ENCODE measurements at places on chromosomes 16 and 17.

DNA sequence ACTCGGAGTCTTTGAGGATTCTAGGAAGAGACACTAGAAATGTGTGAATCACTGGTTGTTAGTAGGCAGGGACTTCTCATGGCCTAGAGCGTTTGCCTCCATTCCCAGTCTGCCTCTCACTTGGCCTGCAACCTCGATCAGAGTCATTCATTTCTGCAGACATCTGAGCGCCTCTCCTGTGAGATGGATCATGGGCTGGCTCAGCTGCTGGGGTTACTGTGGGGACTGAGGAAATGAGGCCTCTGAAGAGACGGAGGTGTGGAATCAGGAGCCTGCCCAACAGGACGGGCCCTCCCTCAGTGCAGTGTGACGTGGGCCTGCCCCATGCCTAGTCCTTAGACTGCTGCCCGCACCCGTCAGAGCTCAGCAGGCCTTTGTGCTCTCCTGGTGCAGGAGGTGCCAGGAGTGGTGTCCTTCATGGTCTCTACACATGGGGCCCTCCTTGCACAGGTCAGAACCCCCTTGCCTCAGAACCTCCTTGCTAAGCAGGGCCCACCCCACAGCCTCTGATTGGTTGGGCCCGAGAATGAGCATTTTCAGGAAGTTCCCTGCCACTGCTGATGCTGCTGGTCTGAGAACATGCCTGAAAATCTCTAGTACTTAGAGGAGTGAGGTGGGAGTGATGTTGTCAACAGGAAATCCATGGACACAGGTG lies 99.4 kb downstream of the NPIPB11 start:
- DNase-seq, result no peak

GRCh38 chr16:619476-620100 lies 11.2 kb upstream of the WFIKKN1 start:
- DNase-seq, result no peak

DNA sequence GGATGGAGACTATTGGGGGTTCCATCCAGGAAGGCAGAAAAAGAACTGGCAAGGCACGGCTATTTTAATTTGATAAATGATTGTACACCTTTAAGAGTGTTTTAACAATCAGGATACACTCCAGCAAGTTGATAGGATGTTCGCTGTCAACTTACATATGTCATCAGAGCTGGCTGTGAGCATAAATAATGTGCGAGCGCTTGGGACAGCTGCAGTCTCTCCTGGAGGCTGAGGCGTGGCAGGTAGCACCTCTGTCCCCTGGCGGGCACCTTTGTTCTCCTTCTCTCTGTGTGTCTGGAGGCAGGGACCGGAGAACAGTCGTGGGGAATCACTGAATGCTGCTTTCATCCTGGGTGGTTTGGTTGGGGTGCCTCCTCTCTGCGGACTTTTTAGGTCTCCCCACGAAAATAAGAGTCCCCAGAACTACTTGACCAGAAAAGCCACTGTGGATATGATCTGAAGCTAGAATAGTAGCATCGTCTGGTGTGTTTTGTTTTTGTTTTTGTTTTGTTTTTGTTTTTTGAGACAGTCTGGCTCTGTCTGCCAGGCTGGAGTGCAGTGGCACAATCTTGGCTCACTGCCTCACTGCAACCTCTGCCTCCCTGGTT lies 9.4 kb downstream of the BAHCC1 start:
- peak; percentile 66 for DNase-seq

GRCh38 chr17:73890831-73891405 lies 246.7 kb upstream of the SDK2 start:
- DNase-seq, result no peak

- DNase-seq, result no peak
Observed at GRCh38 chr17:64679710-64680216, 17.7 kb upstream of the SMURF2 start.

DNA sequence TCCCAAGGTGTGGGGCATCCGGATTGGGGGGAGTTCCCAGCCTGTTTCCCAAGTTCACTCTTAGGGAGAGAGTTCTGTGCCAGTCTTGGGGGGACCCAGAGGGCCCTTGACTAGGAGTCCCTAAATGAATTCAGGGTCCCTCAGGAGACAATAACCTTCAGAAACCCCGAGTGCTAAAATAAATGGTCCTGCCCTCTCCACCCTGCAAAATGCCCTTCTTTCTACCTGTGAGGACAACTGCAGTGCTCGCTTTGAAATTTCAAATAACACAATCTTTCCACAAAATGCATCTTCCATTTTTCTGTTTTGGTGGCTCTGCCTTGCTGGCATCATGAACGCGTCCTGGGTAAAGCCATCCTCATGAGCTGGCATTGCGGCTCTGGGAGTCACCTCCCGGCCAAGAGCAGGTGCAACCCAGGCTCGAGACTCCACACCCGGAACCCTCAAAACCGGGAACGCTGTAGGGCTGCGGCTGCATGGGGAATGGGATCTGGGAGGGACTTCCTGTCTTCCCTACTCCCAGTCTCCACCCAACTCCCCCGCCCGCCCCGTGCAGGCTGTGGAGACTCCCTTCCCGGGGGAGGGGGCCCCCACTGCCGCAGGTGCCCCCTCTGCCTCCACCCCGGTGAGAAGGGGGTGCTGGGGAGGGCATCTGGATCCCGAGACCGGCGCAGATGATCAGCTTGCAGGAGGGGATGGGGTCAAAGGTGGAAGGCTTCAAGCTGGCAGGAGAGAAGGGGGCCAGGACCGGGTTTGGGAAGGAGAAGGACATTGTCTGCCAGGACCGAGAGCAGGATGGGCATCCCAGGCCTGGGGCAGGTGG lies at the start of gene ZNF205:
Gene ZNF205, plus strand, starts transcription at position 529 of the 823 bp plus-strand sequence. CDS start 845 bp downstream, outside the sequence.
- peak; percentile 78 for DNase-seq

GRCh38 chr17:75475851-75476250 lies 19.4 kb downstream of the TMEM94 start:
- DNase-seq, result peak; percentile 62

DNA sequence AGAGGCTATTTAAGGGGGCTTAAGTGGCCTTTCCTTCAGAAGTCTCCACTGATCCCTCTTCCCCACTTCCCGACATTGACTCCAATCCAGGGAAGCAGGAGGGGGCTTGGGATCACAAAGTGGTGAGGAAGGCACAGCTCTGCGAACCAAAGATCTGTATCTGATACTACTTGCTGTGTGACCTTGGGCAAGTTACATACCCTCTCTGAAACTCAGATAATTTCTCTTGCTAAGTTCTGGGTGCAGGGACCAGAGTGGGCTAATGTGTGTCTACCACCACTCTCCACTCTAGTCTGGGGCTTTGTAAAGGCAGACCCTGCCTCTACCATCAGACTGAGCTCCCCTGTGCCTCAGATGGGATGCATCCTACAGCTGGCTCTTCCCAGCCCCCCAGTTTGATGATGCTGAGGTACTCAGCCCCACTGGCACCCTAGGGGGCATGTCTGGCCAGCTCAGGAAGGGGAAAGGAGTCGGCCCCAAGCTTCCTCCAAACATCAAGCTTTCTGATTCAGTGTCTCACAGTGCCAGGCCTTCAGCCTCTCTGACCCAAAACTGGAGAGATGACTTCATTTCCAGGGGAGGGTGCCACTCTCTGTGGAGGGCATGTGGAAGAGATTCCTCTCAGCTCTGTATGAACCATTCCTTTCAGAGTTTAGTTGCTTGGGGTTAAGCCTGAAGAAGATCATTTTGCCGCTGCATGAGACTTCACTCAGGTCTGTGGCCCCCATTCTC lies 10.9 kb downstream of the DLX4 start:
- DNase-seq, result no peak

DNA sequence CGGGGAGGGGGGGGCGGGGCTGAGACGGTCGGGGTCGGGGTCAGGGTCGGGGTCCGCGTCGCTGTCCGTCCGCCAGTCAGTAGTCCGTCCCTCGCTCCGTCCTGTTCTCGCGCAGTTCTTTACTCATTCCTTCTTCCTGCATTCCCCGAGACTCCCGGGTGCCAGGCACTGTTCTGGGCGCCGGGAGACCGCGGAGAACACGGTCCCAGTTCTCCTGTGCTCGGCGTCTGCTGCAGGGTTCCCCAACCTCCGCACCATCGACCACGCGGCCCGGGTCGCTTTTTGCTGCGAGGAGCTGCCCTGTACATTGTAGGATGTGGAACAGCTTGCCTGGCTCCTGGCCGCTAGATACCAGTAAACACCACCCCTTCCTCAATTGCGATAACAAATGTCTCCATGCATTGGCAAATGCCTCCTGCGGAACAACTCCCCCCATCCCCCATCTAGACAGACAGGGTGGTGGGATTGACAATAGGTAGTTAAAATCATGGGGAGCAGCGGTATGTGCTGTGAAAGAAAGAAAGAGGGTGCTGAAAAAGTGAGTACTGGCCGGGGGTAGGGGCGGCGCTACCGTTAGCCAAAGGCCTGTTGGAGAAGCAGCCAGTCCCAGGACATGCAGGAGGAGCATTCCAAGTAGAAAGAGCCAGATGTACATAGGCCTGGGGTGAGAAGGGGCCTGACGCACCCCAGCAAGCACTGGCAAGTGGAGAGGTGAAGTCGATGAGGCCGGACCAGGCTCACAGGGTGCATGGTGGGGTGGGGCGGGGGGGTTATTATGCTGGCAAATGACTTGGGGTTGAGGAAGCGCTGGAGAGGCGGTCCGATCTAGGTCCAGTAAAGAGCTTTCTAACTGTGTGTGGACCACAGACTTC lies 631 bp downstream of the TRAF7 start:
- peak; percentile 74 for DNase-seq

All from cardiac muscle cell (in vitro differentiated cells and primary cell).